Left renal cortex interstitium (tissue), 4 donors: ENCODE measurements at places on chromosomes 2 and 18. TPM values are rescaled to one million over a fixed set of nuclear protein-coding genes. Genes with fewer than 3 reads are reported as not detected.
A peak's percentile ranks its signal among the peaks of the same experiment; 100 is the strongest.

GRCh38 chr2:30756051-30756719 lies 51.1 kb downstream of the CAPN13 start:
- DNase-seq: peak; percentile 4

GRCh38 chr2:232260075-232260474 lies 118.5 kb upstream of the ALPP start:
- DNase-seq: no peak

- DNase-seq: no peak
These were observed 55.8 kb downstream of the TTC32 start for GRCh38 chr2:19846030-19846429.

BMP10 gene
- not detected for polyA plus RNA-seq

SLC14A1 gene
- 4.8 TPM for polyA plus RNA-seq

GRCh38 chr2:42314892-42315468 lies 46.0 kb downstream of the COX7A2L start:
- no peak for DNase-seq

POTEC gene
- not detected for polyA plus RNA-seq

GRCh38 chr2:72138921-72139381 lies 8.7 kb downstream of the CYP26B1 start:
- DNase-seq: no peak

ABI2 gene
- polyA plus RNA-seq: 78.0 TPM

NAGK gene
- polyA plus RNA-seq: 74.2 TPM

RAPGEF4 gene
- polyA plus RNA-seq: 11.4 TPM

GRCh38 chr18:10050956-10051355 lies 137.1 kb downstream of the VAPA start:
- no peak for DNase-seq

CCDC74B gene
- polyA plus RNA-seq: 14.7 TPM

- peak; percentile 37 for DNase-seq
These were observed 5.1 kb upstream of the STEAP3 start for GRCh38 chr2:119218478-119219064.

GRCh38 chr18:63410792-63411191 lies 11.5 kb downstream of the VPS4B start:
- no peak for DNase-seq

GRCh38 chr2:12416600-12416999 lies 300.1 kb upstream of the TRIB2 start:
- DNase-seq: no peak

DNA sequence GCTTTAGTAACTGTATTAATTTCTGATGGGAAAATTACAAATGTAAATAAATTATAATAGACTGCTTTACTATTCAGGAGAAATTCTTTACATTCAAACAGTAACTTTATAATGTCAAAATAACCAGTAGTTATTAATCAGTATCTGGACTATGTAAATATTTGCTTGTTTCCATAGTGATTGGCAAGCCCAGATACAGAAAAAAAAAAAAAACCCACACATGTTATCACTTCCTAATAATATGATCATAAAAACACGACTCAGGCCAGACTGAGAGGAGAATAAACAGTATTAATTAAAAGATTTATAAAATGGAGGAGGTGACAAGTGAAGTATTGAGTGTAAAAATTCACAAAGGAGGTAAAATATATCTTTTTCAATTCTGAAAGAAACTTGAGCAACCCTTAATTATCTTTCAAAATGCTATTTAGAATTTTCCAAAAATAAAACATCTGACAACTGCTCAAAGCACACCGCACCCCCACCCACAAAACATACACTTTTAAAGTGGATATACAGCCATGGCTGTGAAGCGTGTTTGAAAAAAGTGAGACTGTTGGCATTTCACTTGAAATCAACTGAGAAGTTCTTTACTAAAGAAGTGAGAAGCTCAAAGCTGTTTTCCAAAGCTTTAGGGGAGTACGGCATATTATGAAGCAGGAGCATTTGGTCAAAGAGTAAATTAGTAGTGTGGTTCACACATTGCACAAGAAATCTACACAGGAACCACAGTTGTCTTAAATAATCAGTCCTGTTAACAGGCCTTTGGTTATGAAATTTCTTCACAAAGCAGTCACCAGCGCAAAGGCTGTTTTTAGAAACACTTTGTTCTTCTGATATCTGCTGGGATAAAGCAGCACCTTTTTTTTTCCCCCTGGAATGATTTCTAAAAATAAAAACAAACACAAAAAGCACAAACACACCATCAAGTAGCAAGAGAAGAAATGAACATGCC lies 475.8 kb downstream of the TXNL1 start:
- no peak for DNase-seq

GRCh38 chr2:12381543-12382325 lies 335.0 kb upstream of the TRIB2 start:
- no peak for DNase-seq

GRCh38 chr2:82811946-82812345 lies 1647.1 kb downstream of the SUCLG1 start:
- DNase-seq: no peak
